ENCODE measurements at places on chromosomes 13 and 19.

GRCh38 chr13:20263393-20264044 is 31.4 kb upstream of the GJB6 start:
- no peak for DNase-seq

DNA sequence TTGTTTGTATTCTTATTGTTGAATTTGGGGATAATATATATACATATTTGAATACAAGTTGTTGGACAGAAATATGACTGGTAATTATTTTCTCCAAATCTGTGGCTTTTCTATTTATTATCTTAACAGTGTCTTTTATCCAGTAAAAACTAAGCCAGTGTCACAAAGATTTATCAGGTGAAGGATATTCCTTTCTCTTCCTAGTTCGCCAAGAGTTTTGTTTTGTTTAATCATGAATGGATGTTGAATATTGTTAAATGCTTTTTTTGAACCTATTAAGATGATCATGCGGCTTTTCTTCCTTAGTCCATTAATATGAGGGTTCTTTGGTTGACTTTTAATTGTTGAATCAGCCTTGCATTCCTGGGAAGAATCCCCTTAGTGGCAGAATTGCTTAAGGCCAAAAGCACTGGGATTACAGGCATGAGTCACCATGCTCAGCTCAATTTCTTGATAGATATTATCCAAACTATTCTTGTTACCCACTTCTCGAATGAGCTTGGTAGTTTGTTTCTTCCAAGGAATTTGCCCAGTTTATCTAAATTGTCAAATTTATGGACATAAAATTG is 53.3 kb downstream of the TEX26 start:
- DNase-seq, result no peak

DNA sequence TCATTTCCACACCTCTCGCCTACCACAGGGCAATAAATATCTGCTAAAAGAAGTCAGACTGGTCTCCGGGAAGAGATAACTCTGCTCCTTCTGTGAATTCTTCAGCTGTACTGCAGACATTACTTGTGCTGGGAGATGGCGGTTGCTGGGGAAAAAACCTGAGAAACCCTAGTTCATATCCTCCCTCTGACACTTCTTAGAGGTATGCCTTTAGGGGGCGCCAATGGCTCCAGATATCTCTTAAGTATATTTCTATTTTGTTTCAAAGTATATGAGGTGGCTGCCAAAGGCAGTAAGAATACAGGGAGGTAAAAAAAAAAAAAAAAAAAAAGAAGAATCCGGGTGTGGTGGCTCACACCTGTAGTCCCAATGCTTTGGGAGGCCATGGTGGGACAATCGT is 175.2 kb downstream of the PAN3 start:
- no peak for DNase-seq

DNA sequence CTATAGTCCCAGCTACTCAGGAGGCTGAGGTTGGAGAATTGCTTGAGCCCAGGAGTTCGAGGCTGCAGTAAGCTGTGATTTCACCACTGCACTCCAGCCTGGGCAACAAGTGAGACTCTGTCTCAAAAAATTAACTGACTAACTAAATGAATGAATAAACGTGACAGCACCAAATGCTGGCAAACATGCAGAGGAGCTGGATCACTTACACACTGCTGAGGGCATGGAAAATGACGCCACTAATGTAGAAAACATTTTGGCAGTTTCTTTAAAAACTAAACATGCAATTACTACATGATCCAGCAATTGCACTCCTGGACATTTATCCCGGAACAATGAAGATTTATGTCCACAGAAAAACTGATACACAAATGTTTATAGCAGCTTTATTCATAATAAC is 31.3 kb upstream of the GTF3A start:
- DNase-seq, result no peak

DNA sequence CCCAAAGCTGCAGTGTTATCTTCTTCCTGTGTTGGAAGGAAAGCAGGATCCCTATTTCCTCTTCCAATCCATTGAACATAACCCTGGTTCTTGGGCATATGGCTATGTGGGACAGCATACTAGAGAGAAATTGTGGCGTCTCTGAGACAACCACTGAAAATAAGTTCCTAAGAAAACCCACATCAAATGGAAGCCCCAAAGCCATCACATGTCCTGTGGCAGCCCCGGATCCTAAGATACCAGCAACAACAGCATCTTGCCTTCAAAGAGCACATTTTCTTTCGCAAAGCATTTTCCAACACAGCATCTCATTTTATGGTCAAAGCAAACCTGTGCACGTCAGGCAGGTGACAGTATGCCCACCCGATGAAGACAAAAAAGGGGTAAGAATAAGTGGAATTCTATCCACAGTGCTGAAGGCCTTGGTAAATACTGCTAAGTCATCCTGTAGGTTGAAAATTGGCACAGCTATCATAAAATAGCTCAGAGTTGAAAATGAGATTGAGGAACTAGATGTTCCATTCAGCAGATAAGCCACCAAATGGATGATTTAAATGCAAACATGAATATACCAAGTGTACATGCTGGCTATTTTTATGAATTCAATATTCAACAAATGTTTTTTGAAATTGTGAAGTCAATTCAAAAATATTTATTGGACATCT is 232.2 kb downstream of the DLEU7 start:
- no peak for DNase-seq

- no peak for DNase-seq
These were observed 984 bp downstream of the SIX5 start for GRCh38 chr19:45767881-45768654.

GRCh38 chr13:98853771-98854221 is 101.3 kb upstream of the SLC15A1 start:
- DNase-seq, result peak; percentile 50

GRCh38 chr13:73731564-73731963 is 402.6 kb downstream of the KLF12 start:
- DNase-seq, result no peak

GRCh38 chr13:36973621-36974295 is 25.4 kb downstream of the ALG5 start:
- no peak for DNase-seq

Measured in activated CD4-positive, alpha-beta T cell treated with anti-CD3 and anti-CD28 coated beads for 24 hours (primary cell).